Aorta (tissue), 5 donors: ENCODE measurements at places on chromosomes 2 and 18. TPM values are rescaled to one million over a fixed set of nuclear protein-coding genes. Genes with fewer than 3 reads are reported as not detected.

The UGT1A1 gene
- 0.25 TPM for polyA plus RNA-seq

The SLC40A1 gene
- 170 TPM for polyA plus RNA-seq

The GRHL1 gene
- 0.25 TPM for polyA plus RNA-seq

The GNAL gene
- polyA plus RNA-seq: 2.7 TPM

The INPP5D gene
- 13.3 TPM for polyA plus RNA-seq

The SULT1C2 gene
- not detected for polyA plus RNA-seq

The FNDC4 gene
- polyA plus RNA-seq: 39.0 TPM

The CCL20 gene
- polyA plus RNA-seq: 0.23 TPM

The LRRC30 gene
- not detected for polyA plus RNA-seq

The ABHD1 gene
- 0.08 TPM for polyA plus RNA-seq

The BZW1 gene
- 73.1 TPM for polyA plus RNA-seq

The GULP1 gene
- polyA plus RNA-seq: 65.3 TPM

The ASTL gene
- polyA plus RNA-seq: not detected

The DPYSL5 gene
- not detected for polyA plus RNA-seq

The CXCR4 gene
- polyA plus RNA-seq: 0.97 TPM

The IL1RN gene
- polyA plus RNA-seq: 0.74 TPM

The LYPD1 gene
- polyA plus RNA-seq: not detected

The CXCR2 gene
- 1.1 TPM for polyA plus RNA-seq

The AP1S3 gene
- 0.50 TPM for polyA plus RNA-seq

The PSMA8 gene
- polyA plus RNA-seq: not detected

The KCNF1 gene
- not detected for polyA plus RNA-seq

The GALR1 gene
- polyA plus RNA-seq: under 0.01 TPM

The NAGK gene
- 199 TPM for polyA plus RNA-seq

The CNDP1 gene
- polyA plus RNA-seq: 5.4 TPM

The SMYD1 gene
- under 0.01 TPM for polyA plus RNA-seq

The ANO7 gene
- not detected for polyA plus RNA-seq

The DSG3 gene
- 0.08 TPM for polyA plus RNA-seq

The ACMSD gene
- not detected for polyA plus RNA-seq

The RAB17 gene
- polyA plus RNA-seq: 11.1 TPM

The ABCA12 gene
- polyA plus RNA-seq: not detected

The ST3GAL5 gene
- 15.8 TPM for polyA plus RNA-seq

The DNAJC5G gene
- polyA plus RNA-seq: 2.3 TPM

The TOGARAM2 gene
- 2.2 TPM for polyA plus RNA-seq

The COL6A3 gene
- polyA plus RNA-seq: 7.3 TPM

The HEATR5B gene
- 10.1 TPM for polyA plus RNA-seq
